ENCODE measurements at places on chromosomes 16 and 17. TPM values are rescaled to one million over a fixed set of nuclear protein-coding genes. Genes with fewer than 3 reads are reported as not detected.

Gene CACNG4
- 19.2 TPM for polyA plus RNA-seq

Gene CNGB1
- polyA plus RNA-seq = not detected

Gene GPR139
- polyA plus RNA-seq = not detected

Gene PPP1R1B
- 46.4 TPM for polyA plus RNA-seq

Gene ZNF48
- 12.0 TPM for polyA plus RNA-seq

Gene DNAH9
- polyA plus RNA-seq = 11.6 TPM

Gene CD300E
- polyA plus RNA-seq = 0.48 TPM

Gene TP53TG3F
- polyA plus RNA-seq = not detected

Gene EZH1
- 64.0 TPM for polyA plus RNA-seq

Gene SPATA32
- polyA plus RNA-seq = 0.41 TPM

Gene METTL26
- polyA plus RNA-seq = 44.5 TPM

Gene MT1M
- not detected for polyA plus RNA-seq

Gene PERCC1
- polyA plus RNA-seq = not detected

Gene PABPN1L
- not detected for polyA plus RNA-seq

Gene DUSP3
- 54.5 TPM for polyA plus RNA-seq

Gene HOXB8
- polyA plus RNA-seq = 5.1 TPM

Measured in left renal pelvis (tissue), 4 donors.